A549 treated with RU486 at 1 μM for 4 hours (cell line): ENCODE measurements at places on chromosomes 2 and 18. TPM values are rescaled to one million over a fixed set of nuclear protein-coding genes. Genes with fewer than 3 reads are reported as not detected.

The PSTPIP2 gene
- total RNA-seq, result 0.23 to 0.40 TPM (median 0.31 TPM) in 5 replicates

The MRO gene
- 0.11 to 0.18 TPM (median 0.15 TPM) in 5 replicates for total RNA-seq

The ACADL gene
- total RNA-seq, result 0.09 to 0.18 TPM in 2 of 5 replicates, not detected in the others

The AKAIN1 gene
- total RNA-seq, result not detected in 5 replicates

The HOXD3 gene
- total RNA-seq, result 0.14 to 0.33 TPM (median 0.21 TPM) in 4 of 5 replicates, not detected in the other

The CGREF1 gene
- total RNA-seq, result 7.3 to 9.3 TPM (median 8.3 TPM) in 5 replicates

The PKDCC gene
- total RNA-seq, result 18.8 to 26.4 TPM (median 24.5 TPM) in 5 replicates

The SPR gene
- total RNA-seq, result 89.5 to 146 TPM (median 142 TPM) in 5 replicates

The LAMA1 gene
- 0.05 to 0.08 TPM (median 0.07 TPM) in 5 replicates for total RNA-seq

The IGFBP5 gene
- total RNA-seq, result 0.14 to 0.32 TPM (median 0.29 TPM) in 5 replicates

The IL36RN gene
- total RNA-seq, result 0.06 to 0.59 TPM (median 0.08 TPM) in 4 of 5 replicates, not detected in the other

The PLEKHH2 gene
- 0.73 to 1.1 TPM (median 1.1 TPM) in 5 replicates for total RNA-seq

The TMBIM1 gene
- total RNA-seq, result 114 to 128 TPM (median 126 TPM) in 5 replicates

The TMEM163 gene
- 0.13 to 0.19 TPM in 2 of 5 replicates, not detected in the others for total RNA-seq

The NEU2 gene
- not detected in 5 replicates for total RNA-seq

The DPP10 gene
- not detected in 5 replicates for total RNA-seq

The SLC40A1 gene
- total RNA-seq, result 2.1 to 4.2 TPM (median 3.3 TPM) in 5 replicates

The NCKAP1 gene
- total RNA-seq, result 51.4 to 110 TPM (median 101 TPM) in 5 replicates

The KDM3A gene
- total RNA-seq, result 22.8 to 39.0 TPM (median 27.4 TPM) in 5 replicates

The RAX gene
- not detected in 5 replicates for total RNA-seq

The HRH4 gene
- total RNA-seq, result 0.02 TPM in 1 of 5 replicates, not detected in the others

The RPRD1A gene
- 14.9 to 22.8 TPM (median 22.5 TPM) in 5 replicates for total RNA-seq

The NAT8 gene
- not detected in 5 replicates for total RNA-seq

The LDAH gene
- total RNA-seq, result 15.3 to 19.5 TPM (median 17.5 TPM) in 5 replicates

The PARD3B gene
- total RNA-seq, result 0.70 to 1.6 TPM (median 0.93 TPM) in 5 replicates

The HMSD gene
- total RNA-seq, result 0.21 to 0.39 TPM in 2 of 5 replicates, not detected in the others

The NEURL3 gene
- total RNA-seq, result 1.1 to 1.9 TPM (median 1.8 TPM) in 5 replicates

The SULT1C2 gene
- 0.29 to 0.83 TPM (median 0.59 TPM) in 5 replicates for total RNA-seq

The RNF149 gene
- 26.4 to 44.9 TPM (median 44.6 TPM) in 5 replicates for total RNA-seq

The ST6GAL2 gene
- 15.6 to 27.7 TPM (median 25.6 TPM) in 5 replicates for total RNA-seq

The MXD1 gene
- total RNA-seq, result 1.1 to 2.4 TPM (median 2.0 TPM) in 5 replicates

The PSD4 gene
- 8.2 to 12.1 TPM (median 10.6 TPM) in 5 replicates for total RNA-seq

The EML4 gene
- total RNA-seq, result 21.0 to 31.5 TPM (median 29.9 TPM) in 5 replicates

The LYPD1 gene
- 12.7 to 20.4 TPM (median 15.6 TPM) in 5 replicates for total RNA-seq

The TXNDC2 gene
- total RNA-seq, result 0.06 to 0.38 TPM (median 0.16 TPM) in 5 replicates

The CRIM1 gene
- 104 to 157 TPM (median 143 TPM) in 5 replicates for total RNA-seq

The TMEM237 gene
- total RNA-seq, result 15.7 to 20.3 TPM (median 19.6 TPM) in 5 replicates

The LHCGR gene
- total RNA-seq, result not detected in 5 replicates

The TMEM17 gene
- total RNA-seq, result 3.3 to 5.7 TPM (median 5.4 TPM) in 5 replicates

The GALNT5 gene
- total RNA-seq, result 2.1 to 2.8 TPM (median 2.5 TPM) in 5 replicates

The BOK gene
- total RNA-seq, result 22.0 to 37.5 TPM (median 29.3 TPM) in 5 replicates

The ZNF396 gene
- total RNA-seq, result 0.41 to 0.94 TPM (median 0.64 TPM) in 5 replicates

The AQP4 gene
- not detected in 5 replicates for total RNA-seq

The WDR43 gene
- 76.7 to 102 TPM (median 87.5 TPM) in 5 replicates for total RNA-seq

The OR6B2 gene
- not detected in 5 replicates for total RNA-seq

The REG3G gene
- total RNA-seq, result not detected in 5 replicates

The DYSF gene
- 0.56 to 0.81 TPM (median 0.67 TPM) in 5 replicates for total RNA-seq

The UGT1A3 gene
- total RNA-seq, result 0.10 to 0.22 TPM (median 0.13 TPM) in 3 of 5 replicates, not detected in the others

The ALK gene
- not detected in 5 replicates for total RNA-seq

The FIGN gene
- total RNA-seq, result 1.6 to 2.6 TPM (median 2.0 TPM) in 5 replicates

The PCARE gene
- not detected in 5 replicates for total RNA-seq

The IL1R2 gene
- total RNA-seq, result 0.42 to 1.1 TPM (median 0.57 TPM) in 5 replicates

The SMAD2 gene
- 51.0 to 73.9 TPM (median 68.6 TPM) in 5 replicates for total RNA-seq

The CHRNG gene
- total RNA-seq, result not detected in 5 replicates

The MMADHC gene
- total RNA-seq, result 58.1 to 102 TPM (median 87.8 TPM) in 5 replicates

The SPP2 gene
- not detected in 5 replicates for total RNA-seq

The IL1F10 gene
- total RNA-seq, result not detected in 5 replicates
